Femur (tissue), 1 donor: ENCODE measurements at places on chromosomes 5 and 9.

GRCh38 chr9:95048225-95049087, 269.1 kb downstream of the FANCC start:
- peak; percentile 77 for DNase-seq

- no peak for DNase-seq
Measured at GRCh38 chr9:20996809-20997208, 34.6 kb downstream of the HACD4 start.

DNA sequence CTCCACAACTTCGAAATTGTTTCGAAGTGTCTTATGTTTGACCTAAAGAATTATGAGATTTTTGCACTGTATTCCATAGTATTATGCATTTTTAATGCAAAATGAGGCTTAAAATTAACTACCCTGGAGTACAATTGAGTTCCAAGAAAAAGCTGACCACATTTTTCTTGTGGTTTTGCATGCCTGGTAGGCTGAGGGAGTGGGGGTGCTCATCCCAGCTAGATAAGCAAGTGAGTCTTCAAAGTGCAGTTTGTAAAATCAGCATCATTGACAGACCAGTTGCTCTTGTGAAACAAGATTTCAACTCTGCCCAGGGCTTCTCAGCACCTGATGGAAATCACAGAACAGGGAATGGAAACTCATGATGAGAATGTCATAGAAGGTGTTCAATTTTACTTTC, 17.0 kb upstream of the NDUFS4 start:
- no peak for DNase-seq

DNA sequence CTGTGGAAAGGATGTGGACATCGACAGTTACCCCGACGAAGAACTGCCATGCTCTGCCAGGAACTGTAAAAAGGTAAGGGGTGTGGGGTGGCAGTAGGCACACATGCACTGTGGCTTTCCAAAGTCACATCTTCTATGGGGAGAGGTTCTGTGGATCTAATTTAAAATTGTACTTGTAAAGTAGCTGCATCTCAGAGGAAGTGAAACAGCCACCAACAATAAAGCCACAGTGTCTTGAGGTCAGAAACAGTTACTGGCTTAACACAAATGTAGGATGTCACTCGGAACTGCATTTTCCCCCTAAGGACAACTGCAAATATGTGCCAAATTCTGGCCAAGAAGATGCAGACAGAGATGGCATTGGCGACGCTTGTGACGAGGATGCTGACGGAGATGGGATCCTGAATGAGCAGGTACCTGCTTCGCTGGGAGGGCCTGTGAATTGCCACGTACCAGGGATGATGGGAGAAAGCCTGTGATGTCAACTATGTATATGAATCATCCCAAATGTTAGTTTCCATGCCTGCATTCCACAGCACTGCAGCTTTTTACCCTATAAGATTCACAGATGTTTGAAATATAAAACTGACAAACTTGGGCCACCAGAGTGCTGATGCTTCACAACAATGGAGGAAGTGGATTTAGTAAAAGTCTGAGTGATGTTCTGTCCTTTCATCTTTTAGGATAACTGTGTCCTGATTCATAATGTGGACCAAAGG, 35.3 kb downstream of the THBS4 start:
- no peak for DNase-seq

DNA sequence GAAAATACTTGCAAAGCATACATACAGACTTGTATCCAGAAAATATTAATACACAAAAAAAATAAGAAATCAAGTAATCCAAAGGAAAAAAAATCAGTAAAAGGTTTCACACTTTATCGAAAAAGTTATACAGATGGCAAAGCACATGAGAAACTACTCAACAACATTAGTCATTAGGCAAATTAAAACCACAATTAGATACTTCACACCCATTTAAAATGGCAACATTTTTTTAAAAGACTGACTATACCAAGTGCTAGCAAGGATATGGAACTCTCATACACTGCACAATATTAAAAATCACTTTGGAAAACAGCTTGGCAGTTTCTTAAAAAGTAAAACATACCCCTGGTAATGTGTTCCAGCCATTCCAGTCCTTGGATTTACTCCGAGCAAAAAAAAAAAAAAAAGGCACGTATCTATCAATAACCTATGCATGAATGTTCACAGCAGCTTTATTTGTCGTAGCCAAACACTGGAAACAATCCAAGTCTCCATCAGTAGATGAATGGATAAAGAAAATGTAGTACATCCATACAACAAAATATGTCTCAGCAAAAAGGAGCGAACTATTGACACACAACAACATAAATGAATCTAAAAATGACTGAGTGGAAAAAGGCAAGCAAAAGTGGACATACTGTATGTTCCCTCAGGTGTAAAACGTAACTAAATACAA, 66.0 kb downstream of the GNAQ start:
- no peak for DNase-seq

DNA sequence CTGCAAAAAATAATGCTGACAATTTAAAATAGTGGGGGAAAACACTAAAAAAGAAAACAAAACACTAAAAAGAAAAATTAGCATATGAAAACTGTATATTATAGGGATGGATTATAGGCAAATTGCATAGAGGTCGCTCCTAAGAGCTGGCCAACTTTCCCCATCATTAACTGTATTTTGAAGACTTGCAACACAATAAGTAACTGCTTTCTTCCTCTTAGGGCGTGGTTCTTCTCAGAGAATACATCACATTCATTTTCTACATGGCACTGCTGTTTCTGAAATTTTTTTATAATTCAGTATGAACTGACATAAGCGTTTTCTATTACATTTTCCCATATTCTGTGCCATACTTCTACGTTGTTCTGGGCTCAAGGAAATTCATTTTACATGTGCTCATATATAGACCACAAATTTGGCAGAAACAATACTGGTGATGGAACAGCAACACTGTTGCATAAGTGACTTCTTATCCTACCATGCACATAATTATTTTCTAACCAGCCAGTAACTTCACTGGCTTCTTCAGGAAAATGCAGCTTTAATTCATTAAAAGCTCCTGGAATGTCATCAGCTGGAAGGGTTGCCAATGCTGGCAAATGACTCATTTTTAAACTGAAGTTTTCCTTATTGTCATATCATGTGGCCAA, 171.2 kb upstream of the DMAC1 start:
- DNase-seq, result peak; percentile 61

DNA sequence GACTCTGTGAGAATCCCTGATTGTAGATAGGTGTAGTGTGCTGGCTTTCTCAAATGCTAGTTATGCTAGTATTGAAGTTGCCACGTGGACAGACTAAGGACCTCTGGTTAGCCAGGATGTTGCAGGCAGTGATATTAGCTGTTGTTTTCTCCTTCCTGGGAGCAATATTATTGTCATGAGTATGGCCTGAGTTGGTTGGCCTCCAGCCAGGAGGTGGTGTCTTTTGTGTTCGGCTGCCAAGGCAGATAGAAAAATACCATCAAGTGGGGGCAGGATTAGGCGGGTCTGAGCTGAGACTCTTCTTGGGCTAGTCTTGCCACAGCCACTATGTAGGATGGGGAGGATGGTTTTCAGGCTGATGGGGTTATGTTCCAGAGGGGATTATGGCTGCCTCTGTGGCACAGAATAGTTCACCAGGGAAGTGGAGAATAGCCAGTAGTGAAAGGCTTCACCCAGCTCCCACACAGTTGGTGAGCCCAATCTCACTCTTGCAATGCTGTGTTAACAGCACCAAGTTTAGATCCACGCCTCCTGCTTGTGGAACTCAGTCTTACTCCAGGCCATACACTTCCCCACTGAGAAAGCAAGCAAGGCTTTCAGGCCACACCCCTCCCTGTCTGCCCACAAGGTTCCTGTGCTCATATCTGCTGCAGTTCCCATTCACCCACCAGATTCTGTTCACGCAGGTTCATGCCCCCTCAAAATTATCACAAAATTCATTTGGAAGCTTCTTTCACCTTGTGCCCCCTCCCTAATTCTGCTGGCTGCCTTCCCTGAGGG, 31.2 kb downstream of the GHR start:
- no peak for DNase-seq

GRCh38 chr9:87567001-87567400, 69.3 kb downstream of the DAPK1 start:
- peak; percentile 37 for DNase-seq

GRCh38 chr5:147156012-147156411, 78.8 kb upstream of the STK32A start:
- DNase-seq, result no peak

- no peak for DNase-seq
Measured at GRCh38 chr5:127810707-127811490, 107.7 kb downstream of the CCDC192 start.

DNA sequence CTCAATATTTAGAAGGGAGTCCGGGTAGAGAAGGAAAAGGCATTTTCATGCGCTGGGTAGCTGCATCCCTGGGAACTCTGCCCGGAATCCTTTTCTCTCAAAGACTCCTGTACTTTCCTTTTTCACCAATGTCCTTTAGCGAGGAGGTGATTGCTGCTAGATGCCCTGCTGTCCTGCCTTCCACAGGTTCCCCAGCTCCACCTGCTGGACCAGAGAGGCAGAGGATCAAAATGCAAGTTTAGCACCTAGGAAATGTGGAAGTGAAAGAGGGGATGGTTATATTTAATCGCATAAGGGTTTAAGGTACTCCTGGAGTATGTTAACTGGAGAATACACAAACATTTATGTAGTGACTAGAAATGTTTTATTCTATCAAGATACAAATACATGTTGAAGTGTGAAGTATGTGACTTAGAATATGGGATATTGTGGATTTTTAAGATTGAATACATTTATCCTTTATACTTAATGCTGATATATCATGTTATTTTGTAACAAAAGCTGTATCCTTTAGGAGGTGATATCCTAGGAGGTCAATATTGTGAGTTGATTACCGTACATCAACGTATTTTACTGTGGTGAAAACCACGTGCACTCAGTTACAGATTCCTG, 145.7 kb downstream of the ARHGAP26 start:
- DNase-seq, result no peak

DNA sequence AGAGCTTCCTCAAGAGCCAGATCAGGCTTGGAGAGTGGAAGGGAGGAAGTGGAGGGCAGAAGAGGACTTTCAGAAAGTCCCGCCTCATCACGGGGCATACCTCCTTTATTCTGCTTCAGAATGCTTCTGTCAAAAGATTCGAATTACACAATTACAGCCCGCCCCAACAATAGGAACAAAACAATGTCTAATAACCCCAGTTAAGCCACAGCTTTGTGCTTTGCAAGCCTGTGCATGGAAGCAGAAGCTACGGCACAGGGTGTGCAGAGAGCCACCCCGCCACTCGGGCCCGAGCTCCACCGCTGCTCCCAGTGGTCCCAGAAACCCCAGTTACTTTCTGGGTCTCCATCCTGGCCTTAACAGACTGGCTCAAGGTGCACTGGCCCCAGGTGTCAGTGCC, 23.5 kb downstream of the HNRNPH1 start:
- DNase-seq, result no peak

- no peak for DNase-seq
Measured at GRCh38 chr9:108543251-108543778, 312.5 kb downstream of the ACTL7B start.

DNA sequence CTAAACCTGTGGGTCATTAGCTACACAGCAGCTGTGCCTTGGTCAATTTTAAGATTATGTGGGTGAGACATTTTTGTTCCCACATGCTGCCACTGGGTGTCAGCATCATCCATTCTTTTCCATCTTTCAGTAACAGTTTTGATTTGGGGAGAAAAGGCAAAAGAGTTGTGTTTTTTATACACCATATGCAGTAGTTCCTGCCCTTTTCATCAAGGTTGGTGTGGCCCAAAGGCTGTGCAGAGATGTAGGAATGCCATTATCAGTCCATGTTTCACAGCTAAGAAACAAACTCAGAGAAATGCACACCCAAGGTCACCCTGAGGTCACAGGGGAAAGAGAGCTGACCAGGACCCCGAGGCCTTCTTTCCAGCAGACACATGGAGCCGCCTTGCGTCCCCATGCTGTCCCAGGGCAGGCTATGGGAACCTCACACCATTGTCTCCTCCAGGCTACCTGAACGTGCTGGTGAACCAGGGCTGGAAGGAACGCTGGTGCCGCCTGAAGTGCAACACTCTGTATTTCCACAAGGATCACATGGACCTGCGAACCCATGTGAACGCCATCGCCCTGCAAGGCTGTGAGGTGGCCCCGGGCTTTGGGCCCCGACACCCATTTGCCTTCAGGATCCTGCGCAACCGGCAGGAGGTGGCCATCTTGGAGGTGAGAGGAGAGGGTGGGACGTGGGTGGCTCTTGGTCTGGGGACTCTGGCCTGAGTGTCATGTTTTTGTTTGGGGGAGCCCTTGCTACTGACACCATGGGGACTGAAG, 27.8 kb upstream of the GRPEL2 start:
- no peak for DNase-seq

GRCh38 chr5:91362935-91363334, 20.2 kb downstream of the ARRDC3 start:
- no peak for DNase-seq

DNA sequence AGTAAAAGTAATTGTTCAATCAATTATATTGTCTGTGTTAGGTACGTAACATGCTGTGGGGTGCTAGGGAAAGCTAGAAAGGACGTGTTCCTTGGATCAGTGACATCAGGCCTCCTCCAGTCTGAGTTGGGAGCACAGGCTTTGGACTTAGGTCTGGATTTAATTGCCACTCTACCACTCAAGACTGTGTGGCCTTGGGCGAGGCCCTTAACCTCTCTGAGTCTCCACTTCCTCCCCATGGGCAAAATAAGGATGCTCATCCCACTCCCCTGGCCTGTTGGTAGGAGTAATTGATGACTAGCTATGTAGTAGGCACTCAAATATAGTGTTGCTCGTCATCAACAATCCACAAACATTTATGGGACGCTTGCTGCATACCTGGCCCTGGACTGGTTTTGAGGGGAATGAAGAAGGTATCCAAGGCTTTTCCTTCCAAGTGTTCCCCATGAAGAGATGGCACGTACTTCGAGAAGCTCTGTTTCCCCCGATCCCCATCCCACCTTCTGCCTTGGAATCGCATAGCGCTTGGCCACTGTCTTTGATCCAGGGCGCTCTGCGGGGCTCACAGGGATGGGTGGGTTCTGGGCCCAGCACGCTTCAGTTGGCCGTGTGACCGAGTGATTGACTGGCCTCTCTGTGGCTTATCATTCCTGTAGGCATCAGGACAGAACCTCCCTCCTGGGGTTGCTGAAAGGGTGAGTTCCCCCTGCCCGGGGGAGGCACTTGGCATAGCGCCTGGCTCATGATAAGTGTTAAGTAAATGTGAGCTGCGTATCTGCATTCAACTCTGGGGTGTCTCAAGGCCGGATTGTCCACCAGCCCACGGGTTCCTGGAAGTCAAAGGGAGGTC, 8.1 kb downstream of the FGF18 start:
- DNase-seq, result no peak

GRCh38 chr5:37198061-37198460, 51.1 kb downstream of the CPLANE1 start:
- DNase-seq, result no peak

DNA sequence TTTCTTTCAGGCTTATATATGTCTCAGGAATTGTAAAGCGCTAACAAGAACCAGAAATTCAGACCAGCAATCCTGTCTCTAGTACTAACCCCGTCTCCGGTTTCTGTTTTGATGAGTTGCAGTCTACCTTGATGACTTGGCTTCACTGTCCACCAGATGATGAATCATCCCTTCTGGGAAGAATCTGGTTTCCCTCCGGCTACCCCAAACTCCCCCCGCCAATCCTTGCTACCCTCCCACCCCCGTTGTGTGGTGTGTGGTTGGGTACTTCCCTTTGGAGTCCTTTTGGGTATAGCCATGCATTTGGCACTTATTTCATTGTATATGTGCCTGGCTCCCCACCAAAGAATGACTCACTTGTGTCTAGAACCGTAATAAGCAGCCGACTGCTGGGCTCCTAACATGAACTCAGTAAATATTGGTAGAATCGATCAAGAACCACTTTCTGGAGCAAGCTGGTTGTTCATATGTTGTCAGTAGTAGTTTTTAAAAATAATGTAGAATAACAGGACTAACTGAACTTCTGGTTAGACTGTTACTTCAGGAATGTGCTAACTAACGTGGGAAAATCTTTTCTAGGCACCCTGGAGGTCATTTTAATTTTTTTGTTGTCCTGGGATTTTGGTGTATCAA, 8.3 kb upstream of the TGFBI start:
- DNase-seq, result peak; percentile 85
